ENCODE measurements at places on chromosomes 2 and 18. TPM values are rescaled to one million over a fixed set of nuclear protein-coding genes. Genes with fewer than 3 reads are reported as not detected.

DNA sequence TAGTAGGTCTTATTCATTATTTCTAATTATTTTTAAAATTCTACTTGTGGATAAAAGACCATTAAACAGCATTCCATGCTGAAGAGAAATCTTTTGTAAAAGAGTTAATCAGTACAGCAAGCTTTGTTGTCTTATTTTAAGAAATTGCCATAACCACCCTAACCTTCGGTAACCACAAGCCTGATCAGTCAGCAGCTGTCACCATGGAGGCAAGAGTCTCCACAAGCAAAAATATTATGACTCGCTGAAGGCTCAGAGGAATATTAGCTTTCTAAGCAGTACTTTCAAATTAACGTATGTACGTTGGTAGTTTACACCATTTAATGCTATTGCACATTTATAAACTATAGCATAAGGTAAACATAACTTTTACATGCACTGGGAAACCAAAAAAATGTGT is 650.5 kb upstream of the LINC00305 start:
- no peaks in the 10 kb centered on the region for H3K36me3 ChIP-seq
- no peaks in the 10 kb centered on the region for H3K27me3 ChIP-seq
- no peak overlapping the region for H3K27ac ChIP-seq
- H3K4me3 ChIP-seq, result no peak overlapping the region
- H3K4me1 ChIP-seq, result no peaks in the 10 kb centered on the region

- DNase-seq, result no peak
- peaks cover 18% of the 10 kb centered on the region for H3K27me3 ChIP-seq
- H3K4me1 ChIP-seq, result no peaks in the 10 kb centered on the region
- no peaks in the 10 kb centered on the region for H3K36me3 ChIP-seq
- H3K27ac ChIP-seq, result no peak overlapping the region
Observed at GRCh38 chr2:232473467-232473890, 14.2 kb downstream of the ECEL1 start.

DNA sequence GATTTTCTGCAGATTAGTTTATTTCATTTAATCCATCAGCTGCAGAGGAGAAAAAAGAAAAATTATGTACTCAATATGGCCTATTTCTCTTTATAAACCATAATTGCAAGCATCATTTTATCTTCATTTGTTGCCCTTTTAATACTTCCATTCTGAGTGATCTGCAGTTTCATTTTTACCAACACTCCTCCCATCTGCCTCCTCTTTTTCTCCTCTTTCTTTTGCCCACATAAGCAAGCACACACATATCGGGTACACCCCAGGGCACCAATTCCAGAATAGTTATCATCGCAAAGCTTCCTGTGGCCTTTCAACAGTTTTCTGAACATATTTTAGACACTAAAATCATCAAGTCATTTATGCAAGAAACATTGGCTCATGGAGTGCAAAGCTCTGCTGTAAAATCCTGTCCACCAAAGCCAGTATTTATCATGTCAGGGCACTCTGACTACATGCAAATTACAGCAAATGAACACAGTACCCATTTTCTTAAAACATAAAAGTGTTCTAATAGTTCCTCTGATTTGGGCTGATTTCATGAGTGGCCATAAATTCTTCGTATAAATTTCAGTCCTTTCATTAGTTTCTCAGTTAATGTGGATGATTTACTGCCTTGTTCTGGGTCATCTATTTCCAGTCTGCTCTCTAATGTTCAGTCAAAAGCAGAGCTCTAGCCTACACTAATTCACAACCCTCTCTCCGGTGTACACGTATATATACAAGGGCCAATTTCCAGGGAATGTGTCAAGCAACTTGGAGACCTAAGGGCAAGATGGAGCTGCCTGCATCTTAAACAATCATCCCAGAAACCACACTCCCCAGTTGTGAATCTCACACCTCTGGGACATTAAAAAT is 281.3 kb downstream of the STK39 start:
- DNase-seq, result no peak
- no peak overlapping the region for H3K4me3 ChIP-seq
- no peak overlapping the region for H3K27ac ChIP-seq
- no peaks in the 10 kb centered on the region for H3K36me3 ChIP-seq
- no peaks in the 10 kb centered on the region for H3K27me3 ChIP-seq

- H3K36me3 ChIP-seq, result no peaks in the 10 kb centered on the region
- H3K27me3 ChIP-seq, result no peaks in the 10 kb centered on the region
- H3K4me1 ChIP-seq, result no peaks in the 10 kb centered on the region
- no peak overlapping the region for H3K27ac ChIP-seq
Observed at GRCh38 chr2:205609113-205609512, 73.2 kb upstream of the NRP2 start.

DNA sequence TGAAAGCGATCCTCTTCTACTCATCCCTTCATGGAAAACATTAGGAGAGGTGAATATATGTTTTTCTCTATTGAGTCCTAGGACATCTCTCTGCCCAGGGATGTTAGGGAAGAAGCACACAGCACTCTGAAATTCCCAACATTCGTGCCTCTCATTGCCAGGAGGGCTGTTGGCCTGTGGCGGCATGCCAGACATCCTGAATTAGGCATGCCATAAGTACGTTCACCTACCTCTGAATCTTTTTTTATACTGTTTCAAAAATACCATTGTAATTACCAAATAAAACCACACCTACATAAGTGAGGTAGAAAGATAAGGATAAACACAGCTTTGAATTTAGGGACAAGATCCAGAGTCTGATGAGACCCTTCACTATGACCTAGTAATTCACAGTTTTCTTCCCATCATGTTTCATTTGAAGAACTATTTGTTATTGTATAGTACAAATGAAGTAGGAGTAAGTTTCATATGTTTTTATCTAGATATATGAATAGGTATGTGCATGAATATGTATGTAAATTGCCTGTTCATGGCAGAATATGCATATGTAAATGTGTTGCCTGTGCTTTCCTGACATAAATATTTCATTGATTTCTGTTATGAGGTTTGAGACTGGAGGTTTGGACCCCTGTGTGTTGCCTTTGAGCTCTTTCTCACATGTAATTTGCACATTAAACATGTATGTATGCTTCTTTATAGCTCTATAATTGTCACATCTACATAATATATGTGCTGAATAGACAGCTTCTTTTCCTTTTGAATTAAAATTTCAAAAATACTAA is 66.6 kb upstream of the STAM2 start:
- H3K4me1 ChIP-seq, result peaks cover 15% of the 10 kb centered on the region
- peak; percentile 3 for DNase-seq
- H3K27ac ChIP-seq, result no peak overlapping the region
- peaks cover 5% of the 10 kb centered on the region for H3K27me3 ChIP-seq

- no peak overlapping the region for H3K4me3 ChIP-seq
- H3K36me3 ChIP-seq, result no peaks in the 10 kb centered on the region
- peaks cover 5% of the 10 kb centered on the region for H3K4me1 ChIP-seq
- DNase-seq, result no peak
- peaks cover 18% of the 10 kb centered on the region for H3K27me3 ChIP-seq
Observed at GRCh38 chr2:241802421-241803318, 6.3 kb upstream of the NEU4 start.

DNA sequence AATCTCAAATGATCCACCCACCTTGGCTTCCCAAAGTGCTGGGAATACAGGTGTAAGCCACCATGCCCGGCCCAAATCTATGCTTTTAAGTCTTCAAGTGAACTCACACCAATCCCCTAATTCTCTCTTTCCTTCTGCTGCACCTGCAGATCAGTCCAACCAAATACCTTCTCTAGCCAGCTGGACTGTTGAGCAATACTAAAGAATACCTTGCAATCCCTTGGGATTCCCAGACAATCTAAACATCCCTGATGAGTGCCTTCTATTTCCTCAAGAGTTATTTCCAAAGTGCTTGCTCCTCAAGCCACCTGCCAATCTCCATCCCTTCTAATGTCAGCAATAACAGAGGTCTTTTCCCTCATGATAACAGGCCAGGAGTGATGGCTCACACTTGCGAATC is 48.6 kb downstream of the SF3B1 start:
- H3K36me3 ChIP-seq, result peaks cover 1% of the 10 kb centered on the region
- no peak overlapping the region for H3K4me3 ChIP-seq
- peaks cover 2% of the 10 kb centered on the region for H3K27me3 ChIP-seq
- H3K4me1 ChIP-seq, result no peaks in the 10 kb centered on the region

- DNase-seq, result no peak
- H3K36me3 ChIP-seq, result no peaks in the 10 kb centered on the region
- H3K4me1 ChIP-seq, result peaks cover 38% of the 10 kb centered on the region
- no peaks in the 10 kb centered on the region for H3K27me3 ChIP-seq
Observed at GRCh38 chr2:234691214-234691575, 194.3 kb upstream of the ARL4C start.

GRCh38 chr2:226076529-226076928 is 677.0 kb downstream of the NYAP2 start:
- DNase-seq, result no peak
- no peak overlapping the region for H3K27ac ChIP-seq
- no peaks in the 10 kb centered on the region for H3K27me3 ChIP-seq
- no peak overlapping the region for H3K4me3 ChIP-seq
- no peaks in the 10 kb centered on the region for H3K36me3 ChIP-seq

DNA sequence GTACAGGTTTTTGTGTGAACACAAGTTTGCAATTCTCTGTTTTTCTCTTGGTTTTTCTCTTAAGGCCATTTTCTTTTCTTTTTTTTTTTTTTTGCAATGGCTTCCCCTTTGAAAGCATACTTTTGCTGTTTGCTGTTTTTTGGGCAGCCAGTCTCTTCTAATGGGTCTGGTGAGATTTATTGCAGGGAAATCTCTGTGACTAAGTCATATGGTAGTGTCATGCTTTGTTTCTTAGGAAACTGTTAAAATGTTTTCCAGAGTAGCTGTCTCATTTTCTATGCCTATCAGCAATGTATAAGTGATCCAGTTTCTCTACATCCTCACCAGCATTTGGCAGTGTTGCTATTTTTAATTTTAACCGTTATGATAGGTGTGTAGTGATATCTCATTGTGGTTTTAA is 27.9 kb upstream of the CDCA7 start:
- H3K36me3 ChIP-seq, result no peaks in the 10 kb centered on the region
- DNase-seq, result no peak
- H3K4me1 ChIP-seq, result no peaks in the 10 kb centered on the region
- H3K4me3 ChIP-seq, result no peak overlapping the region
- H3K27ac ChIP-seq, result no peak overlapping the region

GRCh38 chr2:63424329-63425078 is 163.8 kb downstream of the WDPCP start:
- H3K27ac ChIP-seq, result no peak overlapping the region
- no peaks in the 10 kb centered on the region for H3K27me3 ChIP-seq
- H3K4me3 ChIP-seq, result no peak overlapping the region
- DNase-seq, result peak; percentile 33

The IL18R1 gene
- 4.0 TPM for total RNA-seq

The ADCYAP1 gene
- not detected for total RNA-seq

The ESPNL gene
- not detected for total RNA-seq

The KCNJ3 gene
- not detected for total RNA-seq

The TRAK2 gene
- total RNA-seq, result 38.5 TPM

The SERPINB4 gene
- not detected for total RNA-seq
